CD8-positive, alpha-beta memory T cell (primary cell): ENCODE measurements at places on chromosomes 3 and 15. TPM values are rescaled to one million over a fixed set of nuclear protein-coding genes. Genes with fewer than 3 reads are reported as not detected.

DNA sequence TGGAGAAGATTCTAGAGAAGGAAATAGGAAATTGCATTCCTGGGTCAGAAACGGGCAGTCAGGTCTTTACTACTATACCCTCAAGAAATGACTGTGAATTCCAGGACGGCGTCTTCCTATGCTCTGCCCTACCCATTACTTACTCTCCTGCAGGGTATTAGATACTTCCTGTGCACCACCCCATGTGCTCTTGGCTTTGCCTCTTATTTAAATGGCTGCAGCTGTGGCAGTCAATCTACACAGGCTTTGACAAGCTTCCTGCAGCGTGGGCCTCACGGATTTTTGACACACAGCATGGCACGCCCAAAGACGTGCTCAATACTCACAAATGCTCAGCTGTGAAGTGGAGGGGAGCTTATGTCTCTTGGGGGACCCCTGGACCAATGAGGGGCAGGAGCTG is 206.1 kb downstream of the SV2B start:
- H3K36me3 ChIP-seq: no peaks in the 10 kb centered on the region
- H3K27me3 ChIP-seq: no peaks in the 10 kb centered on the region
- H3K4me3 ChIP-seq: no peak overlapping the region
- DNase-seq: no peak
- peaks cover 70% of the 10 kb centered on the region for H3K4me1 ChIP-seq

The CATSPER2 gene
- 0.77 TPM for total RNA-seq

DNA sequence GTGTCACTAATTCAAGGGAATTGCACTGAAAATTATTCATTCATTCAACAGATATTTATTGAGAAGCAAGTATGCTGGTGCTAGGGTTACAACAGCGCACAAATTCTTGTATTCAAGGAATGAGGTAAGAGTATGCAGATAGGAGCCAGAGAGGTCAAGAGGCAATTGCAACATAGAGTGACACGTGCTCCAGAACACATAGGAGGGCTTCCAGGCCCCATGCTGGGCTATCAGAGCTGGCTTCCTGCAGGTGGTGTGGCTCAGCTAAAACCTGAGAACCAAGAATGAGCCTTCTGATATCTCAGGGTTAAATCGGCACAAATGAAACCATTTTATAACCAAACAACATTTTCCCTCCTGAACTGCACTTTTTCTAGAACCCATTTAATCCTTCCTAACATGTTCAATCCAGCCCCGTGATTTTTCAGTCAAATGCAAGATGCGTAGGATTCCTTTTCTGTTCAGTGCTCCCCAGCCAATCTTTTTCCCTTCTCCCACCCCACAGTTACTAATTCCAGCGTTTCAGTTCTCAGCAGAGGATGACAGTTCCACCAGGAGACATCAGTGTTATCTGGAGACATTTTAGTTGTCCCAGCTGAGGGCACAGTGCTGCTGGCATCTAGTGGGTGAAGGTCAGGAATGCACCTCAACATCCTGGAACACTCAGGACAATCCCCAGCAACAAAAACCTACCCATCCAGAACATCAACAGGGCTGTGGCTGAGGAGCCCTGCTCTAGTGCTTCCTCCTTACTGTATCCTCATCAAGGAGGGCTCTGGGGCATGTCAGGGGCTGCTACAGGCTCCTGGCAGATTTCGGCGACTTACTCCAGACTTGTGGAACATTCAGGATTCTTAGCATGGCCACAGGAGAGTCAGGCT is 13.1 kb downstream of the CCR5AS start:
- DNase-seq: no peak
- H3K4me1 ChIP-seq: no peaks in the 10 kb centered on the region
- H3K27me3 ChIP-seq: no peaks in the 10 kb centered on the region
- no peak overlapping the region for H3K4me3 ChIP-seq
- H3K27ac ChIP-seq: no peak overlapping the region

DNA sequence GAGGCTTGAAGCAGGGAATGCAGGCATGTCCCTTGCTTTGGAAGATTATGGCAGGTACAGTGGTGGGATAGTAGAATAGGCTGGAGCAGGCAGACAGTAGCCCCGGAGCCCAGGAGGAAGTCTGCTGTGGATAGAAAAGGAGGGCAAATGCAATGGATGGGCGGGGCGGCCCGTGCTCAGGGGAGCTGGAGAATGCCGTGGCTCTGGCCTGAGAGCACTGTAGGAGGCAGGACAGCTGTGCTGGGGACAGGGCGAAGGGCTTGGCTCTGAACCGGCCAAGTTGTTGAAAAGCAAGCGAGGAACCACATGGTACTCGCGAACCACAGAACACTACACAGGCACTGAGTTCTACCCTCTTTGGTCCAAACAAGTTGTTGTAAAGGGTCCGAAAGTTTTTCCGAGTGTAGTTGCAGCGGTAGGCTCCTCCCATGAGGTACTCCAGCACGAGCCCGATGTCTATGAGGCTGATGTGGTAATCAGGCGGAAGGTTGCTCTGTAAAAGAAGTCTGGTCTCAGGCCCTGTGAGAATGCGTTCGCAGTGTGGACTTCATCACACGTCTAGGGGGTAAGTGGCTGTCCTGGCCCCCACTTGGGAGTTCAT is 54.7 kb downstream of the TRPM1 start:
- H3K27me3 ChIP-seq: no peaks in the 10 kb centered on the region
- H3K36me3 ChIP-seq: no peaks in the 10 kb centered on the region
- no peak overlapping the region for H3K4me3 ChIP-seq
- DNase-seq: no peak
- no peak overlapping the region for H3K27ac ChIP-seq
- no peaks in the 10 kb centered on the region for H3K4me1 ChIP-seq

GRCh38 chr3:73508330-73508954 is 116.3 kb downstream of the PDZRN3 start:
- no peak overlapping the region for H3K4me3 ChIP-seq
- H3K27me3 ChIP-seq: no peaks in the 10 kb centered on the region
- H3K36me3 ChIP-seq: no peaks in the 10 kb centered on the region

GRCh38 chr3:48685603-48686511 is at the start of gene NCKIPSD:
TSS of gene NCKIPSD (minus strand) at chr3:48685915. CDS start at chr3:48685807, 108 bp downstream.
- H3K27ac ChIP-seq: peak within 1 kb of the TSS; percentile 76
- H3K36me3 ChIP-seq: peaks cover 21% of the 10 kb centered on the region
- no peaks in the 10 kb centered on the region for H3K27me3 ChIP-seq
- peaks cover 18% of the 10 kb centered on the region for H3K4me1 ChIP-seq
- H3K4me3 ChIP-seq: peak within 1 kb of the TSS; percentile 77

GRCh38 chr3:190677001-190677400 is 163.1 kb downstream of the IL1RAP start:
- no peak for DNase-seq
- H3K27ac ChIP-seq: no peak overlapping the region
- no peak overlapping the region for H3K4me3 ChIP-seq
- no peaks in the 10 kb centered on the region for H3K27me3 ChIP-seq
- no peaks in the 10 kb centered on the region for H3K36me3 ChIP-seq

DNA sequence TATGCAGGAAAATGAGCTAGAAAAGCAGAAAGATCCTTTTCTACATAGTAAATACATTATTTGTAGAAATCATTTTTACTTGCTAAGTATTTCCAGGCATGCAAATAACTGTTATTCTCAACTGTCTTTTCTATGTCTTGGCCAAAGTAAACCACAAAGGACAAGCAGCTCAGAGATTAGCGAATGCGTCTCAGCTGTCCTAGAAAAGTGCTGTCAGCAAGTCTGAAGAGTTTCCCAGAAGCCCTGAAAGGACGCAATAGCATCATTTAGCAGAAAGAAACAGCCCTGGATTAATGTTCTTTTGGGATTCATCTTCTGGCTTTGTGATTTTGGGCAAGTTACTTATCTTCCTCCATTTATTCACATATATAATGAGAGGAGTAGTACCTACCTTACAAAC is 100.3 kb downstream of the ZIC1 start:
- H3K36me3 ChIP-seq: no peaks in the 10 kb centered on the region
- H3K4me3 ChIP-seq: no peak overlapping the region
- H3K27me3 ChIP-seq: no peaks in the 10 kb centered on the region
- H3K27ac ChIP-seq: no peak overlapping the region
- H3K4me1 ChIP-seq: no peaks in the 10 kb centered on the region

GRCh38 chr15:70276401-70276800 is 178.7 kb upstream of the TLE3 start:
- peaks cover 3% of the 10 kb centered on the region for H3K27me3 ChIP-seq
- no peaks in the 10 kb centered on the region for H3K4me1 ChIP-seq
- DNase-seq: no peak
- no peak overlapping the region for H3K4me3 ChIP-seq

The NPAP1 gene
- total RNA-seq: not detected

DNA sequence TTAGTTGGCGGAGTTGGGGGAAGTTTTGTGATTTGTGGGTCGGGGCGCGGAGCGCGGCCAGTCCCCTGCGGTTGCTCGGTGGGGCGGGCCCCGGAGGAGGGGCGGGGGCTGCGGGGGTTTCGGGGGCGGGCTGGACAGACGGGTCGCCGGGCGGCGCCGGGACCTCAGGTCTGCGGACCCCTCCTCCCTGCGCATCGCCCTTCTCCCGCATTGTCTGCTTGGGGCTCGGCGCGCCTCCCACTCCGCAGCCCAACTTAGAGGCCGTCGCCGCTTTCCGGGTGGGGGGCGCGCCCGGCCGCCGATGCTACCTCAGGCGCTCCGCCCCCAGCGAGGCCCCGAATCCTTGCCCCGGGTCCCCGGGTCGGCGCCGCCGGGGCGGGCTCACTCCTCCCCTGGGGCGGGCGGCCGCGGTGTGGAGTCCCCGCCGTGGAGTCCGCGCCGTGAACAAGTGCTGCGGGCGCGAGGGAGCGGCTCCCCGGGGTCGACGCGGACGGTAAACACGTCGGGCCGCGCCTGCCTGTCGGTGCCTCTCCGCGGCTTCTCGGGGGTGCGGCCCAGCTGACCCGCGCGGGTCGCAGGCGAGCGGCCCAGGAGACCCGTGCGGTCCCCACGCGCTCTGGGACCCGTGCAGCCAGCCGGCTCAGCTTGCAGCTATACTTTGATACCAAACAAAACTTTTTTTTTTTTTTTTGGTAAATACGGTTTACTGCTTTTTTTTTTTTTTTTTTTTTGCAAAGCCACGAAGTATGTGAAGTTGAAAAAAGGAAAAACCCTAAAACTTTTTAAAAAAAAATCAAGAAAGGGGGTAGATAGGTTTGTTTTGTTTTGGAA is 624 bp downstream of the AKAP13 start:
- H3K27ac ChIP-seq: peak overlapping the region; percentile 44
- peaks cover 32% of the 10 kb centered on the region for H3K4me1 ChIP-seq
- H3K36me3 ChIP-seq: no peaks in the 10 kb centered on the region

The TUSC7 gene
- total RNA-seq: not detected

DNA sequence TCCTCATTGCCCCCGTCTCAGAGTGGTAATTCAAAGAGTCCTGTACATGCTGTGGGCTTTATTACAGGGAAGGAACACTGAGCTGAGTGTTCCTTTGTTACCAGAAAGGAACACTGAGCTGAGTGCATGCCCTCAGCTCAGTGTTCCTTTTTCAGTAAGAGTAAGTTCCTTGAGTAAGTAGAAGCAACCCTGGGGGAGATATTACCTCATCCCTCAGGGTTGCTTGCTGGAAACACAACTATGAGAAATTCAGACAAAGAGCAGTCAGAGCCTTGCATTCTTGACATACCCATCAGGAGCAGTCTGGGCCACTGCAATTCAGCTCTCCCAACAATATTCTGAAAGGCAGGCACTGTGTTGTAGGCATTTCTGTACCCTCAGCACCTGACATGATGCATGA is 17.0 kb downstream of the CHRM5 start:
- no peak overlapping the region for H3K4me3 ChIP-seq
- H3K27ac ChIP-seq: no peak overlapping the region
- no peaks in the 10 kb centered on the region for H3K27me3 ChIP-seq
- DNase-seq: no peak
- no peaks in the 10 kb centered on the region for H3K36me3 ChIP-seq

The GOLGA8R gene
- total RNA-seq: 0.66 TPM

DNA sequence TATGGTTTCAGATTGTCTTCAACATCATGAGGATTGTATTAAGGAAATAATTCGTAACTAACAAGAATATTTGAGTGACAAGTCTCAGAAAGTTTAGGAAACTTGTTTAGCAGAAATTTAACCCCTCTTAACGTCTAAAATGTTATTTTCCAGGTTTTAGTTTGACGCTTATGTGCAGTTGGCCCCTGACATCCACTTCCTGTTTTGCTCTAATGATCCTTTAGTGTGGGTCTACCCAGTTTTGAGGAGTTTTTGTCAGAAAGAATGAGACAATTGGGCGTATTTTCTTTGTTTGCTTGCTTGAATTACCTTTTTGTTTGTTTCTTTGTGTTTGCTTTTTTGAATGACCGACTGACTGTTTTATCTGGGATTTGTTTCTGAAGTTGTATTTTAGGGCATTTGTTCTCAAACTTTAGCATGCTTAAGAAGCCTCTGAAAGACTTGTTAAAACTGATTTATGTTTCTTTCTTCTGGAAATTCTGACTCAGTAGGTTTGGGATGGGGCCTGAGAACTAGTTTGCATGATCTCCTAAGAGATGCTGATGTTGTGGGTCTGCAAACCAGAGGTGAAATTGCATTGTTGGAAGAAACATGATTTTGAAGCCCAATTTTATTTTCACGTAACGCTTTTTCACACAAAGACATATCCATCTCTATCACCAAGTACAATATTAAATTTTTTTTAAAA is 20.6 kb downstream of the RBMS3 start:
- DNase-seq: no peak
- no peak overlapping the region for H3K27ac ChIP-seq
- H3K4me3 ChIP-seq: no peak overlapping the region
- H3K27me3 ChIP-seq: no peaks in the 10 kb centered on the region

The GRK7 gene
- total RNA-seq: not detected

DNA sequence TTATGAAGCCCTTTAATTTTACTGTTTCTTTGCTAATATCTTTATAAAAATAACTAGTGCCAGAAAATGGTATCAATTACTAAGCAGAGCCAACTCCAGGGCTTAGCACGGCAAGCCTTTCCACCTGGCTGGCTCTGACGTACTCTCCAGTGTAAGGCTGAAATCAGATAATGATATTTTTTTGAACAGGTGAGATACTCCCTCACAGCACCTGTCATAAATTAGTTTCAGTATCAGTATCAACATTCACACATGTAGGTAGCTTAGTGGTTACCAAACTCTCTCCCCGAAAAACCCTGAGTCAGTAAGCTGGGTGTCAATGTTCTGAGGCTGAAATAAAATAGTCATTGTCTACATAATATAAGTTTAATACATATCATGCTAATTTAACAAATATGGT is 710.1 kb downstream of the SQOR start:
- no peaks in the 10 kb centered on the region for H3K4me1 ChIP-seq
- H3K27ac ChIP-seq: no peak overlapping the region
- H3K4me3 ChIP-seq: no peak overlapping the region
- no peaks in the 10 kb centered on the region for H3K27me3 ChIP-seq
- no peaks in the 10 kb centered on the region for H3K36me3 ChIP-seq

GRCh38 chr3:147417551-147418295 is 8.6 kb downstream of the ZIC1 start:
- no peak overlapping the region for H3K27ac ChIP-seq
- no peak overlapping the region for H3K4me3 ChIP-seq
- H3K36me3 ChIP-seq: no peaks in the 10 kb centered on the region
- peaks cover 48% of the 10 kb centered on the region for H3K27me3 ChIP-seq
- no peak for DNase-seq
- H3K4me1 ChIP-seq: no peaks in the 10 kb centered on the region

The GPR176 gene
- total RNA-seq: 0.20 TPM

The IRAK2 gene
- total RNA-seq: 5.1 TPM

DNA sequence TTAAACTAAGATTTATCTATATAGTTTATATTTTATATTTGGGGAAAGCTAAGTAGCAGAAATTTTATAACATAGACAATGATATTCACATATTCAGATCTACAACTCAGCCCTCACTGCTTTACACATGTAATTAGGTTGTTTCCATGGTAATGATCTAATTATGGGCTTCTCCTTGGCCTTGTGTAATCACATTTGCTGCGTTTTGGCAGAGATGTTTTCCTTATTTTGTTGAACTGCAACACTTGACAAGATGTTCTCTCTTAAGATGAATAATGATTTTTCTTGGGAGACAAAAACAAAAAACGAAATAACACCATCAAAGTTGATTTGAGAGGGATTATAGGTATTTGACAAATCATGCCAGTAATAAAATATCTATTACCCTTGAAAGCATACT is 635.6 kb upstream of the TBL1XR1 start:
- no peaks in the 10 kb centered on the region for H3K36me3 ChIP-seq
- no peaks in the 10 kb centered on the region for H3K4me1 ChIP-seq
- H3K27me3 ChIP-seq: no peaks in the 10 kb centered on the region
- DNase-seq: no peak
- no peak overlapping the region for H3K27ac ChIP-seq
